ENCODE measurements at places on chromosomes 2 and 18. TPM values are rescaled to one million over a fixed set of nuclear protein-coding genes. Genes with fewer than 3 reads are reported as not detected.

VIT gene
- total RNA-seq, result not detected

ATP6V1B1 gene
- not detected for total RNA-seq

CNTNAP5 gene
- total RNA-seq, result not detected

MPP4 gene
- not detected for total RNA-seq

KIAA2012 gene
- total RNA-seq, result not detected

GAREM1 gene
- 0.05 TPM for total RNA-seq

LHCGR gene
- 0.11 TPM for total RNA-seq
